Right ventricle myocardium superior (tissue), 1 donor: ENCODE measurements at places on chromosomes 6 and 20. TPM values are rescaled to one million over a fixed set of nuclear protein-coding genes. Genes with fewer than 3 reads are reported as not detected.

GRCh38 chr6:106745197-106745770 lies 115.9 kb downstream of the QRSL1 start:
- no peak for DNase-seq

Gene VWA7
- 9.5 TPM for total RNA-seq

GRCh38 chr20:47354714-47355488 lies 1.6 kb downstream of the ZMYND8 start:
- DNase-seq: no peak

- DNase-seq: no peak
Observed at GRCh38 chr6:136786658-136787057, 5.6 kb downstream of the MAP3K5 start.

DNA sequence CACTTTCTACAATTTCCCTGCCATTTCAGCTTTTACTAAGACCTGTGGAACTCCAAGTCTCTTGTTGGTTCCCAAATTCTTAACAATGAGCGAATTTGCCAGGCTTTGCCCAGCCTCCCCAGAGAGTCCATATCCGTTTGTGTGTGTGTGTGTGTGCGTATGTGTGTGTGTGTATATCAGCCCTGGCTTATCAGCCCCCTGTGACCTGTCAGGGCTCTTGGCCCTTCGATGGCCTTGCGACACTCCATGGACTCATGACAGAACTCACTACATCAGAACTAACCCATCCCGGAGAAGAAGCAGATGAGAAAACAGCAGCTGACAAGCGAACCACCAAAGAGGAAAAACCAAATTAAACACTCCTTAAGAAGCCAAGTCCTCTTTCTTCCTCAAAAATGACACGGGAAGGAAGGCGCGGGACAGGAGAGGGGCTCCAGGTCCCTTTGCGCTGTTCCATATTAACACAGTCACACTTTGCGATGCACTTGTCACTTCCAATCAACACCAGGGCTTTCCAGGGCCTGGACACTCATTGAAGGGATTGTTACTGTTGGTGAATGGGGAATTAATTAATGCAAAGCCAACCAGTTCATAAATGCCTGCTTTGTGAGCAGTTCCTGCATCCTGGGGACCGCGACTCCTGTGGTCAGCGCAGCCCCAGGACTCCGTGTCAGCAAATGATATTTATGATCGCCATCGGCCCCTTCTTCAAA lies 524.0 kb downstream of the CD83 start:
- no peak for DNase-seq

DNA sequence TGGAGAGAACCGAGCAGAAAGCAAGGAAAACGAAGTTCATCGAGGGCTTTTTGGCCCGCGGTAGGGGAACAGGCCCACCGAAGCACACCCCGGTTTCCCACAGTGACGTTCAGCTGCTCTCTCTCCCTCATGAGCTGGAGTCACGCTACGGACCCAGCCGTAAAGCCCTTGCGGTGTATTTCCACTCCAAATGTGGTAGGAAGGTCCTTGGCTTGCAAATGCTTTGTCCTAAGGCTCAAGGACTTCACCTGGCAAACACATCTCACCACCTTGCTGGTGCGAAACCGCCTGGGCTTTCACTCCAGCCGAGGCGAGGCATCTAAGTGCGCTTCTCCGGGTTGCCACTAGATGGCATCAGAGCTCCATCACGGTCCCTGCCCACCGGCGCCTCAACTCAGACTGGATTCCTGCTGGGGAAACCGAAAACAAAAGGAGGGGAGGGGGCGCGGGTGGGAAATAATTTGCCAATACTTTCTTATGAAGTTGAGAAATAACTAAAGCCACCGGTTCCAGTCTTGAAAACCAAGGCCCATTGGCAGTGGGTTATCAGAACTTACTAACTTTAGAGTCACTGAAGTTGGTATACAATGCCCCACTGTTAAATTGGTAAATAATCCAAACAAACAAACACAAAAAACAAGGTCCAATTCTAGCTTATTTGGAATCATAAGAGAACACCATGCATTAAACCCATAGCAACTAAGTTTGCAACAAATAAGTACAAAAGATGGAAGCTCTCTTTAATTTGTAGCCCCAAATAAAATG lies 13.4 kb upstream of the FOXC1 start:
- DNase-seq: no peak

GRCh38 chr6:38767560-38767959 lies 52.4 kb downstream of the DNAH8 start:
- no peak for DNase-seq

GRCh38 chr6:11092668-11093375 lies 812 bp upstream of the SMIM13 start:
- DNase-seq: no peak

Gene MACROD2
- total RNA-seq: 4.2 TPM

DNA sequence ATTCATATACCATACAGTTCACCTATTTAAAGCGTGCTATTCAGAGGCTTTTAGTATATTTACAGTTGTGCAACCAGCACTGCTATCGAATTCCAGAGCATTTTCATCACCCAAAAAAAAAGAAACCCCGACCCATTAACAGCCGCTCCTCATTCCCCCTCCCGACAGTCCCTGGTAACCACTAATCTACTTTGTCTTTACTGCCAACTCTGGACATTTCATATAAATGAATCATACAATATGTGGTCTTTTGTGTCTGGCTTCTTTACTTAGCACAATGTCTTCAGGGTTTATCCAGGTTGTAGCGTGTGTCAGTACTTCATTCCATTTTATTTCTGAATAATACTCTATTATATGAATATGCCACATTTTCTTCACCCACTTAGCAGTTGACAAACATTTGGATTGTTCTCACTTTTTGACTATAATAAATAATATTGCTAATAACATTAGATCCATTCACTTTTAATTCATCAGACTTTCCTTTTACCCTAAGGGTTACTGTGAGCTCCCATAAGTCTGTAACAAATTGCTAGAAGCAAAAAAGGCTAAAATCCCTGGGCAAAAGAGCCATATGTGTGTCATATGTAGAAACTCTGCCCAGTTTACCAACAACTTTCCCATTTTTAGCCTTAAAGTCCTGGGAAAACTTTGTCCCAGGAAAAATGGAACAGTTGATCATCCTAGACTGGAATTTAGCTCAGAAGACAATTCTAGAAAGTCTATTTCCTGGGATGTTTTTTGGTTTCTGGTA lies 23.2 kb upstream of the ROS1 start:
- no peak for DNase-seq

GRCh38 chr6:159761129-159761872 lies 544 bp upstream of the ACAT2 start:
- DNase-seq: peak; percentile 50

DNA sequence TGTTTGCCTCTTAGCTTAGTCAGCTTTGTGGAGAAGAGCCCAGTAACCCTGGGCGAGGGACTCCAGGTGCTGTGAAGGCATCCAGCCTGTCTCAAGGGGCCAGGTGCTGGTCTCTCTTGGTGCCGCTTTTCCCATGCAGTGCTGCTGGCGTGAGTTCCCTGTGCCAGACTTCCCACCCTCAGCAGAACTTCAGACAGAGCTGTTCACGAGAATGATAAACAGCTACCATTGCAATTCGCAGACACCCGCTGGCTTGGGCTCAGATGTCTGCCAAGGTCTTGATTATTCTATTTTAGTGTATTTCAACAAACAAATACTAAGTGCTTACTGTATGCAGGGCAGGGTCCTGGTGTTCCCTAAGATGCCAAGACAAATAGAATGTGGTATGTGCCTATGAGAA lies 57.7 kb downstream of the RNF217 start:
- DNase-seq: no peak

DNA sequence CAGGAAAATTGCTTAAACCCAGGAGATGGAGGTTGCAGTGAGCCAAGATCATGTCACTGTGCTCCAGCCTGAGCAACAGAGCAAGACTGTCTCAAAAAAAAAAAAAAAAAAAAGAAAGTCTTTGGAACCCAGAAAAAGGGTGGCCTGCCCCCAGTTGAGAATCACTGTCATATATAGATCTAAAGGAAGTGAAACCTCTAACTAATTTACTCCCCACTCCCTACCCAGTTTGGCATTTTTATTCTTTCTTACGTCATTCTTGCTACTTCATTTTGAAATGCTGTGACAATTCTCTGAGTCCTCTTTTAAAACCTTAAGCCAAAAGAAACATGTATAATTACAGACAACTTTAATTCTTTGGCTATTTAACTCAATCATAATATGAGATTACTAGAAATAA lies 254.8 kb downstream of the CDC5L start:
- DNase-seq: no peak

Gene PCK1
- 2.3 TPM for total RNA-seq

- no peak for DNase-seq
Observed at GRCh38 chr20:33947709-33948295, 45.9 kb upstream of the RALY start.

Gene WFDC12
- not detected for total RNA-seq

Gene BRD2
- total RNA-seq: 62.6 TPM

DNA sequence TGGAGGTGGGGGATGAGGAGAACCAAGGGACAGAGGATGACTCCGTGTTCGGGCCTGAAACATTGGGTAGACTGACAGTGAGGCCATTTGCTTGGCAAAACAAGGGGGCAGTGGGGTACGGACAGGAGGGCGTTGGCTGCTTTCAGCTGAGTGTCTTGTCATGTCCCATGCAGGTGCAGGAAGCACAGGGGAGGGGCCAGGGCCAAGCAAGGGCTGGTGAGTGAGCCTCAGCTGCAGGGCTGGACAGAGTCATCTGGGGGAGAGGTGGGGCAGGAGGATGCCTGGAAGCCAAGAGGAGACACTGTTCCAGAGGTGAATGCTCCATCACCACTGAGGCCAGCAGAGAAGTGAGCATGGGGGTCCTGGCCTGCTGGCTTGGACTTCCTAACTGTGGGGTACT lies 78.4 kb downstream of the ERMARD start:
- DNase-seq: no peak

DNA sequence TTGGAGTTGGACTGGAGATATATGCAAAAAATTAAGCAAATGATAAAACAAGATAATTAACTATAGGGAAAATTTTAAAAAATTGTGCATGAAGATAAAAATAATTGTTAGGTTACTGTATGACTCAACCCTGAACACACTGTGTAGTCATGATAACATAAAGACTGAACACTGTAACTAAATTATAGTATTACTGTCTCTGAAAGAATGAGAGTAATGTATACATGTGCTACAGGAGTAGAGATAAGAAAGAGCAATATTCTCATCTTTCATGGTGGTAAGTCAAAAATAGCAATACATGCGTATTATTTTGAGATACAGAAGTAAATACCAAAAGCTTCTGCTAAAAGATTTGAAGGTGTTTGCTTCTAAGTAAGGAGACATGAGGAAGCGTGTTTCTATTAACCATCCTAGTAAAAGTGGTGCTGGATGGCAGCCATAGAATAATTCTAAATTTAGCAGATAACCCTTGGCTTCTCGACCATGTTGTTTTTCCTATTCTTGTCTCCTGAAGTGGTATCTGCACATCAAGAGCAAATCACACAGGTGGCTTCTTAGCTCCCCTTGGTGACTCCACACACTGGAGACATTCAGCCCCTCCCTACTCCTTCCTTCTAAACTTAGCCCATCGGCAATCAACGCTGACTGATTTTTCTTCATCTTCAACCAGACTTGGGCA lies 390.6 kb upstream of the PLCB4 start:
- DNase-seq: no peak

Gene C20orf141
- total RNA-seq: not detected

Gene SAPCD1
- 0.86 TPM for total RNA-seq

Gene MAD2L1BP
- 26.1 TPM for total RNA-seq

DNA sequence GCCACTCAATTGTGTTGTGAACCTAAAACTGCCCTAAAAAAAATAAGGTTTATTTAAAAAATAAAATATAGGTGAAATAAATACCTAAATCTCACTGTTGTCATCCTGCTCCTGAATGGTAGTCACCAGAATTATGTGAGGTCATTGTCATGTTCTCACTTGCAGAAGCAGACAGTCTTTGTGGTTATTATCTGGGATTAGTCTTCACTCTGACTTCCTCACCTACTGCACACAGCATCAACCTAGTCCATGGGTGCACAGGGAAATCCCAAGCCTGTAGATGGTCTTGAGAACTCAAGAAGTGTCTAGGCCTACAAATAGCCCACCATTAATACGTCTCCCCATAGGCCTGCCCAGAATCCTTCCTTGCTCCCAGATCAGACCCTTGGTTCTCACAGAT lies 97.0 kb downstream of the FOXF2 start:
- DNase-seq: no peak

DNA sequence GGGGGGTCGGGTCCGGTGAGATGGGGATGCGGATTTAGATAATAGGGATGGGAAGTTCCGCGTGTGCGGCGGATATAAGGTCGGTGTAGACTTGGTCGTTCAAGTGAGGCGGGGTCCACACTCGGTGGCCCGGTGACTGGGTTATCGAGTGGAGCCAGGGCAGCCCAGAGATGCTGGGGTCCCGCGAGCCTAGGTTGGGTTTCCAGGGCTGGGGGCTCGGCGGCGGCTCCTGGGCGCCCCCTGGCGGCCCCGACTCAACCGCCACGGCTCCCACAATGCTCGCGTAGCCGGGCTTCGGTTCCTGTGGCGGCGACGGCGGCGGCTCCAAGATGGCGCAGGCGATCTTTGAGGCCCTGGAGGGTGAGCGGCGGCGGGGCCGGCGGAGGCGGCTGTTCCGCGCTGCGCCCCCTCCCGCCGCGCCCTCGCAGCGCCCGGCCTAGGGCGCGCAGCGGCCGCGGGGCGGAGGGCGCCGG lies at the start of gene ZNF341:
TSS of gene ZNF341 (plus strand) at position 304 of the 473 bp plus-strand sequence. CDS start at position 330, 26 bp downstream.
- peak; percentile 94 for DNase-seq
